ENCODE measurements at places on chromosomes 11 and 22.
A peak's percentile ranks its signal among the peaks of the same experiment; 100 is the strongest.

DNA sequence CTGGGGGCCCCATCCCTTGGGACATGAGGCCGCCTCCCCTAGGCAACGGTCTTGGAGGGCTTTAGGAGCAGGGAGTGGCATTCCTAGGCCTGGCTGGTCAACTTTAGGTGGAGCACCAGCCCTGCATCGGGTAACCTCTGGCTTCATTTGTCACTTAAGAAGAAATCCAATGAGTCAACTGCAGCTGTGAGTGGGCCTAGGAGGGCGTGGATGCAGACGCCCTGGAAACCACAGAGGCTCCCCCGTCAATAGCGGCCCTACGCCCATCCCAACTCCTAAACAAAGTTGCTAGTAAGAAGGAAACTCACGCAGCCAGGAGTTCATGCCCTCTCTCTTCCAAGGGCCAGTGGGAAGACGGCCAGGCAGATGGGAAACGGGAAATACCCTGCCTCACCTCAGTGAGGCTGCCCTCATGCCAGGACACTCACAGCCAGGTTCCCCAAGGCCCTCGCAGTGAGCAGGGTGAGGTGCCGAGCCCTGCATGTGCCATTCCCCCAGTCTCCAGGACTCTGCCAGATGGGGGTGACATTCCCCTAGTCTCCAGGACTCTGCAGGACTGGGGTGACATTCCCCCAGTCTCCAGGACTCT lies 20.8 kb downstream of the BID start:
- DNase-seq, result no peak

DNA sequence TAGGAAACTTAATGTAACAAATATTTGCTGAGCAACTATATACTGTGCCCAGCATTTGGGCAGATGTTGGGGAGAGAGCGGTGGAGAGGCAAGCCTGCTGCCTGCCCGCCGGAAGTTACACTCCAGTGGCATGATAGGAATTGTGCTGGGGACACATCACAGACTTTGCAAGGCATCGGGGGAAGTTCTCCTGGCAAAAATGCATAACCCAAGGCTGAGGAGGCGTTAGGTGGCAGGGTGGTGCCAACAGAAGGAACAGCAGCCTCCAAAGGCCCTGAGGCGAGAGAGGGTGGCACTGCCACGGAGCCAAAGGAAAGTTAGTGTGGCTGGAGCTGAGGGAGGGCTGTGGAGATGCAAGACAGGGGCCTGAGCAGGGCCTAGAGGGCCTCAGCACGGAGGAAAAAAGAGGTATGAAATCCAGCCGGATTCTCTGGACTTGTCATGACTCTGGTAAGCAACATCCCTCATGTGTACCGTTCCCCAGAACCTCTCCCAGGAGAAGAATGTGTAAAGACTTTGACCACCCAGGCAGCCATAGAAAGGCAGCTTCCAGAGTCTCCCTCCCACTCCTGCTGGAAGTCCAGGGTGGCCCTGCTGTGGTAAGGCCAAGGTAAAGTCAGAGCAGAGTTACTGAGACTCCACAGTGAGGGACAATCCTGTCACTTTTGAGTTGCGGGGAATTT lies 76.1 kb upstream of the RAB1B start:
- no peak for DNase-seq

GRCh38 chr22:37742376-37743171 lies 45.7 kb downstream of the TRIOBP start:
- peak; percentile 67 for DNase-seq

- DNase-seq, result peak; percentile 66
These were observed 60.0 kb downstream of the MYO7A start for GRCh38 chr11:77187776-77188632.

GRCh38 chr22:38612217-38613006 lies 42.4 kb upstream of the DMC1 start:
- no peak for DNase-seq

DNA sequence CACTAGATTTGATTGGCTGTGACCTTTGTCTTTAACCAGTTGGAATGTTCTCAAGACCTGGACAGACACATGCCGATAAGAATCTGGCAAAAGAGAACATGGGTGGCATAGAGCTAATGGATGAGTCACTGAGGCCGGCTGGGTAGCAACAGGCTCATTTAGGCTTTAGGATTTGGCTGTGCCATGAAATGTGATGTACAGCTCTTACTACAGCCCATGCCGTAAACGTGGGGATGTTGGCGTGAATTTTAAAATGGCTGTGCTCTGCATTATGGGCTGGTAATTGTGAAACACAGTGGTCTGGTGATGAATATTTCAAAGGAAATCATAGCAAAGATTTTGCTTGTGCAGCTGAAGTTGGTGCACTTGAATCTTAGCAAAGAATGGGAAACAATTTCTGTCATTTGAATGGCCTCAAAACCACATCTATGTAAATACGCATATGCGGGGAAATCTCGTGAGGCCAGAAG lies 332.4 kb downstream of the TBC1D22A start:
- DNase-seq, result no peak

DNA sequence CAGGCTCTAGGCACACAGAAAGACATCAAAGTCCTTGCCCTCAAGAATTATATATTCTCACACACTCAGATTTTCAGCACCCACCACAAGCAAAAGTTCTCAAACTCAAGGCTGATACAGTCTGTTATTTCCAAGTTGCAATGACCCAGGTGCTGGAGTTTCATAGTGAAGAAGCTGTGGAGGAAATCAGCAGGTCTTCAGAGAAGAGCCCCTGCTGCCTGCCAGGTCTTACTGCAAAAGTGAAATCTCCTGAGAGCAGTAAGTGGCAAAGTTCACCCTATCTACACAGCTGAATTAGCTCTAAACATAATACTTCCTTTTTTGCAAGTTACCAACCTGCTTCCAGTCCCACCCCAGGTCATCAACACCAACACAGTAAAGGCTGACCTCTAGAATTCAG lies 64.6 kb downstream of the RPL27A start:
- DNase-seq, result no peak

DNA sequence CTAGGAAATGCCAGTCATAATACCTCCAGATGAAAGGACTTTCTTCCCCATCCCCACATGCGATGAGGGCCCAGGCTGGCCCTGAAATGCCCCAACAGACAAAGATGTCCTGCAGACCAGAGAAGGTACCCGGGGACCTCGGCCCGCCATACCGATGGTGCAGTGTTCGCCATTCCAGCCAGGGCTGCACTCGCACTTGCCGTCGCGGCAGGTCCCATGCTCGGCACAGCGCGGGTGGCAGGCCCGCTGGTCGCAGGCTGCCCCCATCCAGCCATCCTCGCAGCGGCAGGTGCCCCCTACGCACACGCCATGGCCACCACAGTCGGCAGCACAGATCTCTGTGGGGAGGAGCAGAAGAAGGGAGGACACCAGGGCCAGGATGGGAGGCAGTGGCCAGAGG lies 212.1 kb upstream of the NARS2 start:
- DNase-seq, result no peak

DNA sequence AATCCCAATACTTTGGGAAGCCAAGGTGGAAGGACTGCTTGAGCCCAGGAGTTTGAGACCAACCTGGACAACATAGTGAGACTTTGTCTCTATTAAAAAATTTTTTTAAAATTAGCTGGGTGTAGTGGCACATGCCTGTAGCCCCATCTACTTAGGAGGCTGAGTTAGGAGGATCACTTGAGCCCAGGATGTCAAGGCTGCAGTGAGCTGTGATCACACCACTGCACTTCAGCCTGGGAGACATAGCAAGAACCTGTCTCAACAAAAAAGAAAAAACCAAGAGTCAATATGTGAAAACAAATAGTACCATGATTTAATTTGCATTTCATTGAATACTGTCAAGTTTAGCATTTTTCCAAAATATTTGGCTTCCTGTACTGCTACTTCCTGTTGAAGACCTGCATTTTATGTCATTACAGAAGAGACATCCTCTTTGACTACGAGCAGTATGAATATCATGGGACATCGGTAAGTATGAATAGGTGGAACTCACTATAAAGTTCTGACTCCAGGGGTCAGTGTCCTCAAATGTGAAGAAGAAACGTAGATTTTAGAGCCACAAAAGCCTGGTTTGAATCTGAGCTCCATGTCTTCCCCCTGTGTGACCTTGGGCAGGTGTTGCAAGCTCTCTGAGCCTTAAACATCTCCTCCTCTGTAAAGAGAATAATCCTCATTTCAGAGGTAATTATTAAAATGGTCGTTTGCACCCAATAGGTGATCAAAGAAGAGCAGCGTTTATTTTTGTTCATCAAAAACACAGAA lies 16.0 kb downstream of the CDC45 start:
- DNase-seq, result no peak

GRCh38 chr11:36848660-36849059 lies 250.6 kb upstream of the RAG2 start:
- DNase-seq, result no peak

GRCh38 chr11:20337526-20338154 lies 25.9 kb upstream of the HTATIP2 start:
- no peak for DNase-seq

DNA sequence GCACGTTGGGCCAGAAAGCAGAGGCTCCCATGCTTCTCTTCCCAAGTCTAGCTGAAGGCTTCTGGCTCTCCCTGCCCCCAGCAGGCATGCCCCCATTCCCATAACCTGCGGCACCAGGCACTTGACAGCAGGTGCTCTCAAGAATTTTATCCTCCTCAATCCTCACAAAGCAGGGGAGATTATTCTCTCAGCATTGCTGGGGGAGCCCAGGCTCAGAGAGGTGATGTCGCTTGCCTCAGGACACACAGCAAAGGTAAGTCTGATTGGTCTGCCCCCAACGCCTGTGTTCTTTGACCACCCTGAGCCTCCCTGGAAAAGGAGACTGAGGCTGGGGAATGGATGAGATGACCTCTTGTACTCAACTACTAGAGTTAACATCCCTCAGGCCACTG lies 4.8 kb downstream of the TST start:
- no peak for DNase-seq

DNA sequence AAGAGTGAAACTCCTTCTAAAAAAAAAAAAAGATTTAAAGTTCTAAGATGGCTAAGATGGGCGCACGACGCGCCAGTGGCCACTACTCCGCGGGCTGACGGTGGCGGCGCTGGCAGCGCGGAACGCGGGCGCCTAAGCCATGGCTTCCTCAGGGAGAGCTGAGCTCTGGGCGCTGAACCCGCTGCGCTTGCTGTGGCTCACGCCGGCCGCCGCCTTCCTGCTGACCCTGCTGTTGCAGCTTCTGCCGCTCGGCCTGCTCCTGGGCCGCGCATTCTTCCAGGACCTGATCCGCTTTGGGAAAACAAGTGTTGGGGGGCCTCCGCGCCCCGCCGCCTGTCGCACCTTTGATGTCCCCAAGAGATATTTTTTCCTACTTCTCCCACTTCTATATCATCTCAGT lies 19.5 kb downstream of the OOSP3 start:
- DNase-seq, result no peak

DNA sequence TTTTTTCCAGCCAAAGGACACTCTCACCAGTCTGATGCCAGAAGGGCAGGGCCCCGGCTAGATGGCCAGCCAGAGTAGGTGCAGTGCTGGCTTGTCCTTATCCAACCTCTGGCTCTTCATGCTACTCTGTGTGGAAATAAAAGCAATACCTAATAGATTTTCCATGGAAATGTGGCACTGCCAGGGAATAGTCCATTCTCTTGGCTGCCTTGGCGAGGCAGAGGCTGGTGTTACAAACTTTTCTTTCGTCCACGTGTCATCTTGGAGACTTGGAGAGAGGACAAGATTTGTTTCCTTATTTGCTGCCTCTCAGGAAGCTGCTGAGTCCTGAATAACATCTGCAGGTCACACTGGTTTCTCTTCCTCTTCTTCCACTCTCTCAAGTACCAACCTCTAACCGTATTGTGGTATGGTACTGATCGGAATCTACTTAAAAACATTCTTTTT lies 17.2 kb upstream of the C1QTNF4 start:
- DNase-seq, result no peak

DNA sequence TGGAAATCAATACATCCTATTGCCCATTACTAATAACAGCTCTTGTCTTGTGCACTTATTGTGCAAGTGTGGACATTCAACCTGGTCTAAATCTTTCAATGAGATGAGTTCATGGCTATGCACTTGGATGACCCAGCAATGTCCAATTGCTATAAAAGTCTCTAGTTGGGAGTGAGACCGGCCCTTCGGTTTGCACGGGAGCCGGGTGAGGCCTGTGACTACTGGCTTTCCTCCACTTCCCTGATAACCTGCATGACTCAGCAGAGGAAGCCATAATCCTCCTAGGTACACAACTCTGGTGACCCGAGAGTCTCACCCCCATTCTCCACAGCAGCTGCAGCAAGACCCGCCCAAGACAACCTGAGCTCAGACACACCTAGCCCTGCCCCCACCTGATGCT lies 135.9 kb upstream of the PAX6 start:
- DNase-seq, result no peak

DNA sequence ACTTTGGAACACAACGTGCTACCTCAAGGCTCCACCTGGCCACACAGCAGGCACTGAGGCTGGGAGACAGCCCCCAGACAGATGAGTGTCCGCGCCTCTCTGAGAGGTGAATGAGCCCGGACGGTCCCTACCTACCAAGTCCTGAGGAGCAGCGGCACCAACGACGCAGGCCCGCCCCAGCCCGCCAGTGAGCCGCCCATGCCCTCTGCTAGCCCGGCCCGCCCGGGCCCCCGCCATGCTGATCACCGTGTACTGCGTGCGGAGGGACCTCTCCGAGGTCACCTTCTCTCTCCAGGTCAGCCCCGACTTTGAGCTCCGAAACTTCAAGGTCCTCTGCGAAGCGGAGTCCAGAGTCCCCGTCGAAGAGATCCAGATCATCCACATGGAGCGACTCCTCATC lies at the start of gene DDI1:
TSS of gene DDI1 (plus strand) at position 53 of the 400 bp plus-strand sequence. CDS start at position 236, 183 bp downstream.
- DNase-seq, result no peak

DNA sequence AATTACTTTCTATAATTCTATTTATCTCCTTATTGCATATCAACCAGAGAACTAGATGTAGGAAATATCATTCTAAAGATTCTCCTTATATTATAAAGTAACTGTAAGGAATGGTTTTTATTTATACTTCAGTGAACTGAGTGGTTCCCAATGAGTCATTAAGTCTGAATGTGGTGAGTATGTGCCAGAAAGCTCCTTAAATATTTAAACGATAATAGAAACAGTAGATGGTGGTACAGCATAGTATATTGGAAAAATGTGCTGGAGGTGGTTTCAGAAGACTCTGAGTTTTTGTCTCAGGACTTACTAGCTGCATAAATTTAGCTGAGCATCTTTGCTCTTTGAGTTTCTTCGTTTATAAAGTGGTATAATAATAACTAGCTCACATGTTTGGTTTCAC lies 653.5 kb downstream of the FAM181B start:
- peak; percentile 6 for DNase-seq

- peak; percentile 86 for DNase-seq
These were observed 94.5 kb downstream of the ME3 start for GRCh38 chr11:86577644-86578636.

GRCh38 chr11:122048401-122048800 lies 67.6 kb downstream of the BLID start:
- no peak for DNase-seq
